ENCODE measurements at places on chromosomes 7 and 10.

- DNase-seq = no peak
These were observed 65.1 kb upstream of the SFMBT2 start for GRCh38 chr10:7475939-7476338.

GRCh38 chr10:119737823-119738222 lies 12.0 kb downstream of the INPP5F start:
- DNase-seq = no peak

DNA sequence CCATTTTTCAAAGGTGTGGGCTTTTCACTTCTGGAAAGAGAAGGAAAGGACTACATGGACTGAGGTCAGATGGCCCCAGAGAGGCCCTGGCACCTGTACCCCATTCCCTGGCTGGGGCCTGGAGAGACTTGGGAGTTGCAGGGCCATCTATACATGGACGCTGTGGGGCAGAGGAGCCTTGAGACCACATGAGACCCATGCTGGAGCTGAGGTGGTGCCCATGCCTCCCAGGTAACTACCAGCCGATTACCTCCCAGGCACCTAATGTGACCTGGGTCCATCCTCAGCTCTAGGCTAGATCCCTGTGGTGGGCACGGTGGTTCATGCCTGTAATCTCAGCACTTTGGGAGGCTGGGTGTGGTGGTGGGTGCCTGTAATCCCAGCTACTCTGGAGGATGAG lies 81.3 kb downstream of the GPR26 start:
- DNase-seq = no peak

DNA sequence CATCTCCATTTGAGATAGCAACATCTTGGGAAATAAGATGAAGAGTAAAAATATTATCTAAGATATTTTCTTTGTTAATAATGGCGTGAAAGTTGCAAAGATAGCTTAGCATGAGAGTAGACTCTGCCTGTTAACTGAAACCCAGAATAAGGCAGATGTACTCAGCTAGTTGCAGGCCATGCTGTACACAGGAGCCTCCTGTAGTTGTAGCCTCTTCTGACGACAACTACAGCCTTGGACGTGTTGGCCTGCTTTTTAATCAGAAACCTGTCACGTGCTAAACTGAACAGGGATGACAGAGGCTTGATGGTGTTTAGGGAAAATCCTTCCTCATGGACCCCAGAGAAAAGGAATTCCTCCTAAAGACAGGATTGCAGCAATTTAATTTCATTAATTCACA lies 155.1 kb upstream of the TMEM229A start:
- no peak for DNase-seq

DNA sequence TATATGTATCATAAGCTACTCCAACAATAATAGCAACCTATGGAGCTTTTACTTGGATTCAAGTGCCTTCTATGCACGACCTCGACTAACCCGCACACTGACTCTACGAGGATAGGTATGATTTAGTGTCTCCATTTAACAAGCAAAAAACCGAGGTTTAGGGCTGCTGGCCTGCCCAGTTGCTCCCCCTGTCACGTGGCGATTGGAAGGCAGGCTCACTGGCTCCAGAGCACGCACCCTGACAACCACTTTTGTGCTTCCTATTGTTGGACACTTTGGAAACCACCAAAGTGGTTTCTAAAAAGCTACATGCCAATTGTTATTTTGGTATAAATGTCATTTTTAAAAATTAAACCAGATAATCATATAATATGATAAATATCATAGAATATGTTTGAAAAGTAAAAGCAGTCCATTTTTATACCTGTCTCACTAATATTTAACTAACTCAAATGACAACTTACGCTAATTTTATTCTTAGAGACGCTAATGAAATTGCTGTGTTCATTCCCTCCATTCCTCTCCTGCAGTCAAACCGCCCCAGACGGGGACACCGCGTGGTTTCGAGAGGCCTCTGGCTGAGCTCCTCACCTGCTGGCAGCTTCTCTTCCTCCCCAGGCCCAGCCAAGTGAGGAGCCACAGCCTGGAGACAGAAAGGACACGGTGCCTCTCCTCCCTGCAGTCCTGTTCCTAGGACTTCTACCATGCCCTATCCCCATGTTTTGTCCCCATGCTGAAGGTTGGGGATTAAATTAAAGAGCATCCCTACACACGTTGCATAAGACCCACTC lies 22.2 kb upstream of the RHEB start:
- DNase-seq = no peak

GRCh38 chr10:3116508-3117100 lies 49.3 kb downstream of the PFKP start:
- no peak for DNase-seq

- DNase-seq = no peak
These were observed 348.0 kb downstream of the GPAM start for GRCh38 chr10:111835574-111835973.

DNA sequence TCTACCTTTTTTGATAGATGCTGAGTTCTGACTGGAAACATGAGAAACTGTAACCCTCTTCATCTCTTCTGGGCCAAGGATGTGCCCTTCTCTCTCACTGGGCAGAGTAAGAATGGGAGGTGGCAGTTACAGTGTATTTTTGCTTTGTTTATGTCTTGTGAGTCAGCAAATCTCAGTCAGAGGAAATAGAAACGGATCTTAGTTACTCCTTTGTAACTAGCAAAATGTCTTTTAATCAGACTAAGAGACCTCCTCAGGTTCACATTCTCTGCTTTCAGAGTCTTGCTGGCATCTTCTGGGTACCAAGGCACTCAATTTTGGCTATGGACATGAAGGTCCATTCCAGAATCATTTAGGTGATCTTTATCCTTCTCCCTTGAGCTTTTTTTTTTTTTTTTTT lies 70.9 kb downstream of the HHEX start:
- no peak for DNase-seq

DNA sequence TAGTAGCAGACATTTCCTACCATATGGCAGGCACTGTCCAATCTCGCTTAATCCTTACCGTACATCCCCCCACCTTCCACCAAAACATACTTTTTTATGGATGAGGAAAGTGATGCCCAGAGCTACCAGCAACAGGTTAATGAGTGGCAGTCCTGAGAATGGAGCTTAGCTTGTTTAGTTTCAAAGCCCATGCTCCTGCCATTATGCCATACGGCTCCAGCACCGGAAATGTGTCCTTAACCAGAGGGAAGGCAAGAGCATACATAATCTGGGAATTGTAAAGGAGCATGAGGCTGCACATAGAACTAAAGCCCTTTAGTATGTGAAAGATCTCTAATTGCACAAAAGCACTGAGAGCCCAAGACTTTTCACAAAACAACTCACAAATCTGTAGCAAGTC lies 155.9 kb upstream of the PHYHIPL start:
- no peak for DNase-seq

GRCh38 chr10:97399843-97400545 lies 1.1 kb downstream of the RRP12 start:
- DNase-seq = no peak

DNA sequence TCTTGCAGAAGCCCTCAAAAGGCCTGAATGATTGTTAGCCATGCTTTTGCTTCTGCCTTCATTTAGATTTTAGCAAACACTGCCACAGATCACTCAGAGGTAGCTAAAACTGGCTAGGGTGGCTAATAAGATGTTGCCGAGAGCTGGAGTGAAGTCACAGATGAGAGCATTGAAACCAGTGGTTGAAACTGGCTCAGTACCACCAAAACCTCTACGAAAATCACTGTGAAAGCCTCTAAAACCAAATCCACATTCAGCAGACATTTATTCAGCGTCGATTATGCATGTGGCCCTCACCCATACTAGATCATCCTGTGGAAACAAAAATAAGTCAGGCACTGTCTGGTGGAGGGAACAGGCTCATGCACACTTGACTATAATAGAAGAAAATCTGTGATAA lies 50.8 kb downstream of the PIK3CG start:
- DNase-seq = no peak

DNA sequence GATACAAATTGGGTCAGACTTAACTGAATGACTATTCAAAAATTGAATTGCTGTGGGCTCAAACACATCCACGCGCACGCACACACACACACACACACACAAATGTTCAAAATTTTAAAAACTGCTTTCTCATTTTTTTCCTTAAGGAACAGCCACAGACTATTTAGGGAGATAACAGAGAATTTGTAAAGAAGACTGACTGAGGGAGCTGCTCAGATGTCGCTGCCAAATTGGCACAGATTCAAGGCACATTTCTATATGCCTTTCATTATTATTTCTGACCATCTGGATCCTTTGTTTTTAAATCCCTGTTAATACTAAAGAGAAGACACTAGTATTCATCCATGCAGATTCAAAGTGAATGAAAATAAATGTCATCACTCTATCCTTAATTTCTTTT lies 154.8 kb downstream of the DGKB start:
- DNase-seq = no peak

DNA sequence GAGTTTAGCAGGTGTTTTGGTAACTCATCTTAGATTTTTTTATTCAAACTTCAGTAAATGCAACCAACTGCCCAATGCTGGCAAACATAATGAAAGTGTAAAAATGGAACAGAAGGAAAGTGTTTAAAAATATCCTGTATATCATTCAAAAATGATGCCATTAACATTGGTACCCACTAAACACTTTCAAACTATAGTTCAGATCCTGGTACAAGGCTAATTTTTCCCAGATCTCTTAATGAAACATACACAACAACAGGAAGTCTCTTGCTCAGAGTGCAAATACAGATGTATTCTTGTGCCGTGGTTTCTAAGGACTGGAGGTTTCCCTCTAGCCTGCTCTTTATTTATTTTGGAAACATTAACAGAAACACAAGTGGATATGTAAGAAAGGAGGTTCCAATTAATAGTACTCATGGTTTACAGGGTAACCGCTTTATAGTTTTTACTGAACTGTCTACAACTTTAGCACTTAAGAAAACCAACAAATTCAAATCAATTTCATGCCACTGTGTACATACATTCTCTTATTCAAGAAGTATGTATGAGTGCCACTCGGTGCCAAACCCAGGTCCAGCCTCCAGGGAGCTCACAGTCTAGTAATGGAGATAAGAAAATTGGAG lies 176.0 kb upstream of the AKR1E2 start:
- DNase-seq = no peak

- no peak for DNase-seq
These were observed 36.9 kb downstream of the BAG3 start for GRCh38 chr10:119688033-119688508.

DNA sequence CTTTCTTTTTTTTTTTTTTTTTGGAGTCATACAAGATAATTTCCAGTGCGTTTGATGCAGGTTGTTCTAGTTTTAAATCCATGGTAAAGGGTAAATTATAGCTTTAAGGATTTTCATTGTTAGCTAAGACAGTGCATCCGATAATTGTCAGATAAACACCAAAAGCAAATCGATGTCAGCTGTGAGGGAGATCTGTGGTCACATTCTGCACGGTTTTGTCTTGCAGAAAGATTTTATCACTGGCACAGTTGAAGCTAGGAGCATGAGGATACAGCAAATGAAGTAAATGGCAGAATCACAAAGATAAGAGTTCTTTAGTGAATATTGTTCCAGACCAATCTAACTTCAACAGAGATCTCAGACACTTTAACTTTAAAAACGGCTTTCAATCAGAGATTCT lies 648.8 kb upstream of the COBL start:
- no peak for DNase-seq

- DNase-seq = no peak
These were observed 17.3 kb downstream of the MGAM start for GRCh38 chr7:142012825-142013511.

- DNase-seq = no peak
These were observed 1.2 kb downstream of the SORCS1 start for GRCh38 chr10:107163076-107163855.

- no peak for DNase-seq
These were observed 148.8 kb downstream of the CCDC3 start for GRCh38 chr10:12852687-12853086.

GRCh38 chr7:119703895-119704294 lies 569.1 kb upstream of the KCND2 start:
- no peak for DNase-seq

GRCh38 chr7:120442838-120443237 lies 169.9 kb downstream of the KCND2 start:
- no peak for DNase-seq

- DNase-seq = no peak
These were observed 103.1 kb upstream of the PLXDC2 start for GRCh38 chr10:19713159-19713558.

- no peak for DNase-seq
These were observed 918.6 kb downstream of the KCNMA1 start for GRCh38 chr10:76719006-76719405.

DNA sequence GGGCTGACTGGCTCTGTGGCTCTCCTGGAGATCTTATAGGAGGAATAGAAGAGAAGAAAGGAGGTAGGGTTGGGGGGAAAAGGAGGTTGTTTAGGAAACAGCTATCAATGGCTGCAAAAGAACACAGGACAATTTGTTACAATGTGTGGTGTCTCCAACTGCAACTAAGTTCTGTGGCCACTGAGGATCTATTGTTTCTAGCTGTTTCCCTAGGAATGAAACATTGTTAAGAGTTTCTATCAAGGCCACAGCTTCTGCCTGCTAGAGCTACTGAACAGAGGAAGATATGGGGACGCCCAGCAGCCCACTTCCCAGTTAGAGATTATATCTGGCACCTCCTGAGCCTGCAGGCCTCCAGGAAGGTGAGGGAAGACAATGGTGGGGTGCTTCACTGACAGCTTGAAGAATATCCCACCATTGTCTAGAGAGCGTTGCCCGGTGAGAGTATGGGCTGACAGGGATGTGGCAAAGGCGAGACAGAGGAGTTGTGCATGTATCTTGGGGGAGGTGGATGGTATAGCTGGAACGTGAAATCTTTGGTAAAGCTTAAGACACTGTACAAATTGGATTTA lies 4.0 kb downstream of the SCD start:
- no peak for DNase-seq

- DNase-seq = no peak
These were observed 797.9 kb upstream of the COBL start for GRCh38 chr7:52114509-52114908.

DNA sequence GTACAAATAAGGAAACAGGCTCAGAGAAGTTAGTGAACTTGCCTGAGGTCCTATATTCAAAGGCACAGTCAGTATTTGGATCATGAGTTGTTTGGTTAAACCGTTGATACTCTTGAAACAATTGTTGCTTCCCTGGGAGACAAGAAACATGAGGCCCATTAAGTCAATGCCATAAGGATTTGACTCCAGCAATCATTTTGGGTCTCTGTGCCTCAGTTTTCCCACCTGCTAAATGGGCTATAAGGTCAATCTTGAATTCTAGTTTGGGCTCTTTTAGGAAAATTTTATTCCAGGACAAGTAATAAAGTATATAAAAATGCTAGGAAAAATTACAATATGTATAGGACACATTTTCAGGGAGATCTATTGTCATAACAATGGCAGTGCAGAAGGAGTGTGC lies 202.1 kb downstream of the TMEM26 start:
- DNase-seq = no peak

DNA sequence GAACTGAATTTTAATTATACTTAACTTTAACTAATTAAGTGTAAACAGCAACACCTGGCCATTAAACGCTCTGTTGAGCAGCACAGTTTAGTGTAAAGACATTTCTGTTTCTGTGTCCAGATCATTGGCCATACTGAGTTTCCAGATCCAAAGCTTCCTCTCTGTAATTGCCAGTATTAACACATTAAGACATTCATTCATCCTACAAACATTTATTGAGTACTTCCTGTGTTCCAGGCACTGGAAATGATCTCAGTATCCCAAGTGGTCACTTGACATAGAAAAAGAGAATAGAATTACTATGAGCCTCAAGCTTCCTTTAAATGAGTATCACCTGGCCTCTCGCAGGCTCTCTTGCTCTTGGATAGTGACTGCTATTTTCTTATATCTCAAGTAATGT lies 618.1 kb downstream of the SORCS3 start:
- DNase-seq = no peak

Measured in NCI-H1048 (cell line).